ENCODE measurements at places on chromosomes 1 and 21.

- no peak for DNase-seq
These were observed 73.8 kb downstream of the ZNF326 start for GRCh38 chr1:90068611-90069280.

- DNase-seq = no peak
These were observed 296.0 kb downstream of the PTPRU start for GRCh38 chr1:29532285-29532684.

DNA sequence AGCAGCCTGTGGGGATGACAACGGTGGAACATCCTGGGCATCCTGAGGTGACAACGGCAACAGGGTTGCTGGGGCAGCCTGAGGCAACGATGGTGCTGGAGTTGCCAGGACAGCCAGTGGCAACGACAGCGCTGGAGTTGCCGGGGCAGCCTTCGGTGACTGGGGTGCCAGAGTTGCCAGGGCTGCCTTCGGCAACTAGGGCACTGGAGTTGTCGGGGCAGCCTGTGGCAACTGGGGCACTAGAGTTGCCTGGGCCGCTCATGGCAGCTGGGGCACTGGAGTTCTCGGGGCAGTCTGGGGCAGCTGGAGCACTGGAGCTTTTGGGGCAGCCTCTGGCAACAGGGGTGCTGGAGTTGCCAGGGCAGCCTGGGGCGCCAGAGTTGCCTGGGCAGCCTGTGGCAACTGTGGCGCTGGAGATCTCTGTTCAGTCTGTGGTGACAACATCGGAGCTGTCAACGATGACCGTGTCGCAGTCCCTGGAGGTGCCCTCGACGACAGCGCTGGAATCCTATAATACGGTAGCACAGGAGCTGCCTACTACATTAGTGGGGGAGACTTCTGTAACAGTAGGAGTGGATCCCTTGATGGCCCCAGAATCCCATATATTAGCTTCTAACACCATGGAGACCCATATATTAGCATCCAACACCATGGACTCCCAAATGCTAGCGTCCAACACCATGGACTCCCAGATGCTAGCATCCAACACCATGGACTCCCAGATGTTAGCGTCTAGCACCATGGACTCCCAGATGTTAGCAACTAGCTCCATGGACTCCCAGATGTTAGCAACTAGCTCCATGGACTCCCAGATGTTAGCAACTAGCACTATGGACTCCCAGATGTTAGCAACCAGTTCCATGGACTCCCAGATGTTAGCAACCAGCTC lies 8.2 kb downstream of the SON start:
- no peak for DNase-seq

DNA sequence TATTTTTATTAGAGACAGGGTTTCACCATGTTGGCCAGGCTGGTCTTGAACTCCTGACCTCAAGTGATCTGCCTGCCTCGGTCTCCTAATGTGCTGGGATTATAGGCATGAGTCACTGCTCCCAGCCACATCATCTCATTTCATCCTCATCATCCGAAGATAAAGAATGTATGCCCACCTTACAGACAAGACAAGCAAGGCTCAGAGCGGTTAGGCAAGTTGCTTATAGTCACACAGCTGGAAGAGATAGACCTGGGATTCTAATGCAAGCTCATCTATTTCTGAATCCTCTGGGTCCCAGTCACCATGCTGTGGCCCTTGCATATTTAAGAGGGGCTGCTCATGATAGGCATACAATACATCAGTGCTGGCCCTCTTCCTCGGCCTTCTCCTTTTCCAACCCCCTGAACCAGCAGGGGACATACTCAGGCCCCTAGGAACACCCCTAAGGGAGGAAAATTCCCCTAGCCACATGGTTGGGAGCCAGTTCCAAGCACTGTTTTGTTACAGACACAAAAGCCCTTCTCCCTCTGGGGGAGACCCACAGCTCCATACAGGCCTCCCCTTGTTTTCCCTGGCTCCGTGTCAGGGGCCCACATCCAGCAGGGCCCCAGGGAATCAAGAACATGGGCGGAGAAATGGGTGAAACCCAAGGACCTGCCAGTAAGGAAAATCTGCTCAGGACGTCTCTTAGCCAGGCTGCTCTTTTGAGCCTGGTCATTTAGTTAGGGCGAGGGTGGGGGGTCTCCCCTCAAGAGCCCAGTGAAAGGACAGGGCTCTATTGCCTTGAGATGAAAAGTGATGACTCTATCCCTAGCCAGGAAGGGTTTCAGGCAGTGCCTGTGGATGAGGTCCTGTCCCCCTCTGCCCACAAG lies 6.9 kb downstream of the CSRP1 start:
- no peak for DNase-seq

DNA sequence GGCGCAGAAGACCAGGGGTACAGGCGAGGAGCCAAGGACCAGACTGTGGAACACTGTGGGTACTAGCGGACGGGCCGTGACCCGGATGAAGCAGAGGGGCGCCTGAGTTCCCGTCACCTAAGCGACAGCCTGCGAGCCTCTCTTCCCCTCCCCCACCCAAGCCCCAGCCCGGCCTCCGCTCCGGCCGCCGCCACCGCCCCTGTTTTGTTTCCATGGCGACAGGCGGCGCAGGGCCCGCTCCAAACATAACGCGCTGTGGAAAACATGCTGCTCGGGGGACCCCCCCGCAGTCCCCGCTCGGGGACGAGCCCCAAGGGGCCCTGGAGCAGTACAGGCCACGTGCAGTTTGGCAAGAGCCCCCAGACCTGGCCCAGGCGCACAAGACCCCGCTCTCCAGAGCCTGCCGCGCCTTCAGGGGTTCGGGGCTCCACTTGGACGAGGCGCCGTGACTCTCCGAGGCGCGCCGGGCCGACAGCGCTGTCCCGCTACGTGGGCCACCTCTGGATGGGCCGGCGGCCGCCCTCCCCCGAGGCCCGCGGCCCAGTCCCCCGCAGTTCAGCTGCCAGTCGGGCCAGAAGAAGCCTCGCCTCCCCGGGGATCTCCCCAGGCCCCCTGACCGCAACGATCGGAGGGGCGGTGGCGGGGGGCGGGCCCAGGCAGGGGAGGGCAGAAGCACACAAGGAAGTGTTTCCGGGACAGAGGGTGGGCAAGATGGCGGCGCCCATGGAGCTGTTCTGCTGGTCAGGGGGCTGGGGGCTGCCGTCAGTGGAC lies at the start of gene MTX1:
TSS of gene MTX1 (plus strand) at position 155 of the 771 bp plus-strand sequence. CDS start at position 265, 110 bp downstream.
- peak; percentile 75 for DNase-seq

GRCh38 chr1:161999301-162000052 lies 24.2 kb downstream of the OLFML2B start:
- DNase-seq = no peak

DNA sequence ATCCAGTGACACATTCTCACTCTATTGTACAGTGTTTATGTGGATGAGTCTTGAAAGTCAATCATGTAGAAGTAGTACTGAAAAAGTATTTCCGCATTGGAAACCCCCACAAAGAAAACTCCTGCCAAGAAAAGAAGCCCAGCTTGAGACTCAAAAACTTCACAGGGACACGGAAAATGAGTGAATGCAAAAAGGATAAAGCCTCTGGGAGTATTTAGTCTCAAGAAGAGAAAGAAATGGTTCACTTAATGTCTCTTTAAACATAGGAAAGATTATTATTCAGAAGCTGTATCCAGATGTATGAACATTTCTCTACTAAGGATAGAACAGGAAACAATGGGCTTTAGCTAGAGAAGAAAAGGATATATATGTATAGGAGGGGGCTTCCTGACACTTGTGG lies 304.5 kb downstream of the BARHL2 start:
- no peak for DNase-seq

DNA sequence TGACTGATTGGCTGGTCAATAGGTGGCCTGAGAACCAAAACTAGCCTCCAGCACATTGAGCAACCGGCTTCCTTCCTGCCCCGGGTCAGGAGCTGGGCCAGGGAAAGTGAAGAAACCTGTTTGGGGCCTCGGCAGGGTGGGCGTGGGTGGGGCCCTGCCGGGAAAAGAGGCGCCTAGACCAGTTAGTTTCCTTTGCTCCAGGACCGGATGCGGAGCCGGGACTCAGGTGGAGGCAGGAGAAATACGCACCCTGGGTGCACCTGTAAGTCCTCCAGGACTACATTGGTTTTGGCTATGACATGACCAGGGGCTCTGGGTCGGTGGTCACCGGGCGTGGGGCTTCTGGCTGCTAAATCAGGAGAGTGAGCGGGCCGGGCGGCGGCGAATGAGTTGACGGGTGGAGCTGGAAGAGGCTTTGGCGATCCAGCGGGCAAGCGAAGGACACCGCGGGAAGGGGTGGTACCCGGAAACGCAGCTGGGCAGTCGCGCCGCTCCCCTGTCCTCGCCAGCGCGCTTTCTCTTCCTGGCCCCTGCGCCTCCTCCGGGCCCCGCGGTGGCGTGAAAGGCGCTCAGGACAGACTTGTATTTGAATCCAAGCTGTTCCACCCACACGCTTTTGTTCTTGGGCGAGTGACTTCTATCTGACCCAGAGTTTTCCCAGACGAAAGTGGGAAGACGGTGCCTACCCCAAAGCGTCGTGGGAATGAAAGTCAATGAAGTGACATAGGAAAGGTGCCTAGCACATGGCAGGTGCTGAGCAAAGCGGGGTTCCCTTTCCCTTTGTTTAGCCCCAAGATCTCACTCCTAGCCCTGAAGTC lies 30.6 kb upstream of the JUN start:
- DNase-seq = no peak

- DNase-seq = no peak
These were observed 1.3 kb downstream of the PADI1 start for GRCh38 chr1:17206196-17206595.

DNA sequence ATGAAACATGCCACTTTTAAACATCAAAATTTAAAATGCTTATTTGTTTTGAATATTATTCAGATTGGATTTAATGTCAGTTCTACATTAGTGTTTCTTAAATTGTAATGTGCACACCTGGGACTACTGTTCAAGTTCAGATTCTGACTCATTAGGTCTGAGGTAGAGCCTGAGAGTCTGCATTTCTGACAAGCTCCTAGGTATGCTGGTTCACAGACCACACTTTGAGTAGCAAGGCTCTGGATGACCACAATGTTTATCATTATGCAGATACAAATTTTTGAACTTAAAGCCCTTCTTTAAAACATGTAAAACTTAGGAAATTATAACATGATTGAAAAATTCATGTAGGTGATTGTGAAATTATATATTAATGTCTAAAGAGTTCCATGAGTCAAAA lies 40.2 kb downstream of the TTLL7 start:
- no peak for DNase-seq

DNA sequence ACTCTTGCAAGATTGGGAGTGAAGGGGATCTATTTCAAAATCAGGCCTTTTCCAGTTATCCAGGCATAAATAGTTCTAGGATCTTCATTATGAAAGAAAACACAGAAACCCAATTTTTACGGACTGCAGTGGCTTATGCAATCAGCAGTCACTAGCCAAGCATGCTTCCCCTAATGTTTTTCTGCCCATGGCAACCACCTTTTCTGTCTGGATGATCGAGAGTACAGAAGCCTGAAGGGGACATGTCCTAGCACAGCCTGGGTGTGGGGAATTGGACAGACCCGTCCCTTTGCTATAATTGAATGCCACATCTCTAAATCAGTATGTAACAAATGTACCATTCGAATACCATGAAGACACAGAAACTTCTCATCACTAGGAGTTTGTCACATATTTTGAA lies 29.8 kb upstream of the NCAM2 start:
- DNase-seq = no peak

GRCh38 chr1:235948774-235949427 lies 82.2 kb upstream of the LYST start:
- DNase-seq = no peak

GRCh38 chr1:116765962-116766361 lies 11.7 kb downstream of the CD2 start:
- no peak for DNase-seq

- no peak for DNase-seq
These were observed 9.7 kb downstream of the HSD11B1 start for GRCh38 chr1:209714338-209714737.

DNA sequence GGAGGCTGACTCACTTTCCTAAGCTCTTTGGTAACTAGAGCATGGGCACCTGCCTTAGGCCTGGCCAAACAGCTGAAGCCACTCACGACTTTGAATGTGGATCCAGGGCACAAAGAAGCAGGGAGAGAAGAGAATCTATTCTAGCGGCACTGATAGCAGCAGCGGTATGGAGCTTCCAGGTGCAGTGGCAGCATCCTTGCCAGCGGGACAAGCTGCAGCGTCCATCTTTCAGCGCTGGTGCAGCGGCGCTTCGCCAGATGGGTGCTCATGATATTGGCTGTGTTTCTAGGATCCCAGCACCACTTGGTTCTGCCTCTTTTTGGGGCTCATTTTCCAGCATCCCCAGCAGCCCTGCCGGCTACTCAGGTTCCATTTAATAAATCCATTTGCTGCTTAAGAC lies 184.2 kb downstream of the SLC44A5 start:
- DNase-seq = no peak

DNA sequence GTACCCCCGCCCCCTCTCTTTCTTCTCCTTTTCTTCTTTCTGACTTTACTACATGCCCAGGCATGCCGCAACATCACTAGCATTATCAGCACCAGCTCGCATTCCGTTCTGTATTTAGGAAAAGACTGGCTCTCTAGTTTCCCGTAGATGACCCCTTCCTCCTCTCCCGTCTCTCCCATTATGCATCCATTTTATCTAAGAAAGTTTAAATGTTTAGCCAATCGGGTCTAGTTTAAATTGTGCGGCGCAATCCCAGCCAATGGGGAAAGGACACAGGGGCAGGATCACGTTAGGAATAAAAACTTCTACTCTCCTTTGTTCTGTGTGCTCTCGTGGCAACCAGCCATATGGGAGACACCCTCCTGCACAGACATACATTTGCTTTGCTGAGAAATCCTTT lies 2.3 kb upstream of the KRTAP10-7 start:
- no peak for DNase-seq

DNA sequence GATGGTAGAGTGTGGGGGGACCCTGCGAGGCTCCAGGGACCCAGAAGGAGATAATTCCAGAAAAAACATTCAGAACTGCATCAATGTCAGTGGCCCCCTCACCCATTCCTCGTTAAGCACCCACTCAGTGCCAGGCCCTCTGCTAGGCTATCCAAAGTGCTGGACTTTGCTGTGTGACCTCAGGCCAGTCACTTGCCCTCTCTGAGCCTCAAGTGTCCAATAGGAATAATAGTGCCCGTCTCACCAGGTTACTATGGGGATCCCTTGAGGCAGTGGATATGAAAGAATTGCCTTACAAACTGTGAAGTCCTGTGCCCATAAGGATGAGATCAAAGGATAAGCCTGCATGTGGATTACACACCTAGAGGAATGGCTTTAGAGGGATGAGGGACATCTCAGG lies 83.4 kb downstream of the IGSF21 start:
- no peak for DNase-seq

- no peak for DNase-seq
These were observed 55.6 kb upstream of the FMOD start for GRCh38 chr1:203406446-203407045.

- DNase-seq = peak; percentile 22
These were observed 36.9 kb downstream of the EIF2D start for GRCh38 chr1:206575165-206575893.

- DNase-seq = no peak
These were observed 17.6 kb upstream of the ALX3 start for GRCh38 chr1:110087812-110088738.

All from activated CD4-positive, CD25-positive, alpha-beta regulatory T cell (primary cell).